ENCODE measurements at places on chromosomes 1 and 21.

DNA sequence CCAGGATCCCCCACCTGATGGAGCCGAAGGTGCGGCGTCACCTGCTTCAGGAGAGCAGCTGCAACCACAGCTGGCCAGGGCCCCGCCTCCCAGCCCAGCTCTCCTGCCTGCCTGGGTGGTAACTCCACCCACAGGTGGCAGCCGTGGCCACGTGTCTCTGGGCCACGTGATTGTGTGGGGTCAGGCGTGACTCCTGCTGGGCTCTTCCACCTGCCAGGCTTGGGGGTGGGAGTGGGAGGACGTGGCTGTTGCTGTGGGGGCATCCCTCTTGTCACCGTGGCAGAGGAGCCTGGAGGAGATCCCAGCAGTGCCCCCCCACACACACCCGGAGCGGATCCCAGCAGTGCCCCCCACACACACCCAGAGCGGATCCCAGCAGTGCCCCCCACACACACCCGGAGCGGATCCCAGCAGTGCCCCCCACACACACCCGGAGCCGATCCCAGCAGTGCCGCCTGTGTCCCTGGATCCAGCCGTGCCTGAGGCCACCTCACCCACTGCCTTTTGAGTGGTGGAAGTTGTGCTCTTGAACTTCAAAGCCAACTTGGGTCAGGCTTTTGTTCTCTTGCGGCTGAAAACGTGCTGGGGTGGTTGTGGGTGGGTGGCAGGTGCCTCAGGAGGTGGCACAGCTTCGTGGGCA lies 32.2 kb downstream of the POFUT2 start:
- no peak for DNase-seq

- no peak for DNase-seq
Measured at GRCh38 chr1:153058154-153058553, 842 bp upstream of the SPRR2A start.

- DNase-seq = no peak
Measured at GRCh38 chr1:181312946-181313345, 170.4 kb upstream of the CACNA1E start.

- no peak for DNase-seq
Measured at GRCh38 chr1:173360487-173361063, 116.6 kb upstream of the PRDX6 start.

Data from kidney epithelial cell (primary cell).